Body of pancreas (tissue), 4 donors: ENCODE measurements at places on chromosomes 3 and 15. TPM values are rescaled to one million over a fixed set of nuclear protein-coding genes. Genes with fewer than 3 reads are reported as not detected.

Gene GOLGA6L4
- 5.4 TPM for total RNA-seq

Gene GP5
- total RNA-seq: not detected

Gene CELF6
- 7.9 TPM for total RNA-seq

Gene RASA2
- total RNA-seq: 19.2 TPM

Gene TM4SF1
- total RNA-seq: 104 TPM

Gene RTP3
- total RNA-seq: not detected

DNA sequence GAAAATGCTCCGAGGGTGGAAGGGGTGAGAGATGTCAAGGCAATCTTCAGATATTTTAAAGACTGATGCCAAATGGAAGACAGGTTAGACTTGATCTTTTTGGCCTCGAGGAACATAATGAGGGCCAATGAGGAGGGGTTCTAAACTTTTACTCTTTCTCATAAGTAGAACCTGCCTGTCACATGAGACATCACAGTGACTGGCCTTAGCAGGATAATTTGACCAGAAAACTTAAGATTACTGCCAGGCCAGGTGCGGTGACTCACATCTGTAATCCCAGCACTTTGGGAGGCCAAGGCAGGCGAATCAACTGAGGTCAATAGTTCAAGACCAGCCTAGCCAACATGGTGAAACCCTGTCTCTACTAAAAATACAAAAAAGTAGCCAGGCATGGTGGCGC is 12.2 kb downstream of the TM4SF4 start:
- DNase-seq: no peak
- no peaks in the 10 kb centered on the region for H3K27me3 ChIP-seq
- H3K27ac ChIP-seq: no peak overlapping the region

DNA sequence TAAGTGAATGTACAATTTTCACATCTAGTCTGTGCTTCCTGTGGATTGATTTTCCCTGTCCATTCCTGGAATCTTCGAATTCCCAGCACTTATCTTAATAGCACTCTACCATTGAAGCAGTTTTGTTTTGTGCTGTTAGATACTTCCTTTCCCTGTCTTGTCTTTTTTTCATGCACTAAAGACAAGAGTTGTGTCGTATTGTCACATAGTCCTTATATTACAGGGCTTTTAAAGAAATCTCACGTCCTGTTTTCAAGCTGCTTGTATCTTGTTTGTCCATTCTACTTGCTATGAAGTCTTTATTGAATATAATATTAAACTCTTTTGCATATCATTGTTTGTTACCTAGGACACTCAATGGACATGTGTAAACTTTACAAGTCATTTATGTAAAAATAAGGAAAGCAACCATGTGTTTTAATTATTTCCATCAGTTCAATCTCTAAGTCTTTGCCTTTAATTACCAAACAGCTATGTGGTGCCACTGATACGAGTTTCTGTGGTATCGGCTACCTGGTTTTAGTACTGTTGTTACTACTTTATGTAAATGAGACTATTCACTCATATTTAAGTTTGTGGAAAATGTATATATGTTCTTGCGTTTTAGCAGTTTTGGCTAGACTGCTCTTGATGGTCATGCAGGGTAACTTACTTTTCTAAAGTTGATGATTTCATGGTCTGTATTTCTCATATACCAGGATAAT is 10.3 kb downstream of the PIK3CA start:
- no peaks in the 10 kb centered on the region for H3K36me3 ChIP-seq
- no peaks in the 10 kb centered on the region for H3K27me3 ChIP-seq
- H3K4me3 ChIP-seq: no peak overlapping the region
- H3K27ac ChIP-seq: no peak overlapping the region
- DNase-seq: no peak

DNA sequence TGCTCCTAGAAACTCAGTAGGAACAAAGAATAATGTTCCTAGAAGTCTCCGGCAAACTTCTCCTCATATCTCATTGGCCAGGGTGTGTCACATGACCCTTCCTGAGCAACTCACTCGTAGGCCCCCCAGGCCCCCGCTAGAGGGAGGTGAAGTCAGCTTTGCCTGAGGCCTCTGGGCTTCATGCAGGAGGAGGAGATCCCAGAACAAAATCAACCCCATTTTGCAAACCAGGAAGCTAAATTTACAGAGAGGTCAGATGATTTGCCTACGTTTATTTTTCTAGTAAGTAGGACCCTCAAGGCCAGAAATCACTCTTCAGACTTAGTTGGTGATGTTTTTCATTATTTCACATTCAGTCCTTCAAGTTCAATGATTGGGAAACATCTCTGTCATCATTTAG is 99.1 kb downstream of the SSR3 start:
- no peaks in the 10 kb centered on the region for H3K36me3 ChIP-seq
- no peak for DNase-seq
- H3K27me3 ChIP-seq: no peaks in the 10 kb centered on the region
- no peak overlapping the region for H3K4me3 ChIP-seq
- H3K4me1 ChIP-seq: no peaks in the 10 kb centered on the region

DNA sequence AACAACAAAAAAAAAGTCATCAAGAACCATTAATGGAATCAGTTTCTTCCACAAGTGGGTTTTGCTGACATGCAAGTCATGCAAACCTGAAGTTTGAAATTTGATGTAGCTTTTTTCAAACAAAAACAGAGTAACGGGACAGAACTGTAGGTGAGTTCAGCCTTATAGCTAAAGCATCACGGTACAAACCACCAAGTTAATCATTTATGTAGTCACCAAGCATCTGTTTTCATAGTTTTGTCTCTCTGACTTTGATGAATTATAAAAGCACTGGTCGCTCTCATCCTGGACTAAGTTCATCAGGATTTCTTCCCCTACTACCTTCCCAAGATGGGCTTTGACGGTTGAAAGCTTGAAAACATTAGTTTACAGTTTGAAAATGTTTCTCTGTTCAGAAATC is 117.0 kb upstream of the SAMMSON start:
- no peak overlapping the region for H3K4me3 ChIP-seq
- no peaks in the 10 kb centered on the region for H3K27me3 ChIP-seq
- DNase-seq: no peak

- no peaks in the 10 kb centered on the region for H3K27me3 ChIP-seq
- no peak overlapping the region for H3K27ac ChIP-seq
- H3K36me3 ChIP-seq: no peaks in the 10 kb centered on the region
- DNase-seq: no peak
- H3K4me3 ChIP-seq: no peak overlapping the region
Measured at GRCh38 chr3:33874815-33875214, 76.4 kb downstream of the PDCD6IP start.

DNA sequence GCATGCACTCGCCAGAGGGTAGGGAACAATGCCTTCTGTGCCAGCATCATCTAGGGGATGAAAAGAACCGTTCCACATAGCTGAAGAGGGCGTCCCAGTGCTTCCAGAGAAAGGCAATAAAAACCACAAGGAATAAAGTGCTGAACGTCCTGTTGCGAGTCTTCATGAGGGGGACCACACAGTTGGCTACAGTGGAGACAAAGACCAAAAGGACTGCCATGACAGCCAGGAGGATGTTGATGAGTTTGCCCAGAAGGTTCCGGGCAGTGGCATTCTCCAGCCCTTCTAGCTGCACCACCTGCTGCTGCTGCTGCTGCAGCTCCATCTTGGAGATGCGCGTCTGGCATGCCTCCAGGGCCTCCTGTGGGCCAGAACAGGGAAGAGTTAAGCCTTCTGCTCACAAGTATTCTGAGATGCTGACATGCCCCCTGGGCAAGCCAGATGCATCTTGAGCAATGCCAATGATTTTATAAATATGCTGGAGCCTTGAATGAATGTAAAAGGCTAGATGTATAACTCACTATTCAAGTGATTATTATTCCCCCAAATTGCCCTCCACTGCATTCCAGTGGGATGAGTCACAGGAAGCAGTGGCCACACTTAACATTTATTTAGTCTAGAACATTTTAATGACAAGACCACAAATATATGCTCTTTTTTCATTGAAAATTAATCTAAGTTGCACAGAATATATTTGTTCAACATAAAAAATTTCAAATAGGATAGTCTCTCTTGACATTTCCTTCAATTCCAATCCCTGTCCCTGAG is 45.1 kb upstream of the PLXND1 start:
- no peaks in the 10 kb centered on the region for H3K36me3 ChIP-seq
- H3K27me3 ChIP-seq: no peaks in the 10 kb centered on the region
- no peak overlapping the region for H3K4me3 ChIP-seq
- H3K4me1 ChIP-seq: peaks cover 10% of the 10 kb centered on the region

- DNase-seq: no peak
- H3K4me1 ChIP-seq: no peaks in the 10 kb centered on the region
- H3K36me3 ChIP-seq: no peaks in the 10 kb centered on the region
- H3K27me3 ChIP-seq: no peaks in the 10 kb centered on the region
- no peak overlapping the region for H3K27ac ChIP-seq
Measured at GRCh38 chr3:79953591-79954101, 185.8 kb upstream of the ROBO1 start.

DNA sequence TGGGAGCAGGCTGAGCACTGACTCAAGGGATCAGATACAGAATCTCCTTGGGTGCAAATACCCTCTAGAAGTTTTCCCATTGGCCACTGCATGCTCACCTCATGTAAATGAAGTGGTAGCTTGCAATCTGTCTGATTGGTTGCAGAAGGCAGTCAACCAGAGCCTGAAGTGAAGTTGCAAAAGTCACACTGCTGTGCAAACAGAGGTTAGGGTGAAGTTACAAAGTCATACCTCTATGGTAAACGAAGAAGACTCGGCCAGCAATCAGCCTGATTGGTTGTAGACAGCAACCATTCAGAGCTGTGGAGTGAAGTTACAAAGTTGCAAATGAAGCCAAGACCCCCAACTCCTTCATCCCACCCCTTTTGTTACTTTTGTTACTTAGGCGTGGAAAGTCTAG is 27.1 kb downstream of the STARD9 start:
- DNase-seq: no peak
- H3K36me3 ChIP-seq: no peaks in the 10 kb centered on the region
- no peak overlapping the region for H3K4me3 ChIP-seq

DNA sequence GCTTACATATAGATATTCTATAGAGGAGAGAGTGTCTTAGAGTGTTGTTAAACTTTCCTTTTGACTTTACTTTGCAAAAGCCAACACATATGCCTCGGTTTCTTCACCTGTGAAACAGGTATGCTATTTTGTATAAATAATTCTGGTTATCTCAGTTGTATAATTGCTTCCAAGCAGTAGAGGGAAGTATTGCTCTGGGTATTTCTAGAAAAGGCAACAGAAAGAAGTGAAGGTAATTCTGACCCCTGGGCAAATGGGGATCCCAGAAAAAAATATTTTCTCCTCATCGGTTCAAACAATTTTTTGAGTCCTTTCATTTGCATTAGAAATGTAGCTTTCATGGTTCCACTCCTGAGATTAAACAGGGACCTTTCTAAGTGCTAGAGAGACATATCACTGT is 216.5 kb upstream of the SEMA6D start:
- no peaks in the 10 kb centered on the region for H3K27me3 ChIP-seq
- DNase-seq: no peak
